Right ventricle myocardium superior (tissue), 1 donor: ENCODE measurements at places on chromosomes 5 and 9. TPM values are rescaled to one million over a fixed set of nuclear protein-coding genes. Genes with fewer than 3 reads are reported as not detected.

Gene PCSK5
- total RNA-seq: 3.4 TPM

Gene DEPDC1B
- total RNA-seq: 0.27 TPM

Gene C5orf15
- 34.8 TPM for total RNA-seq

Gene CNTFR
- total RNA-seq: 7.8 TPM

Gene BTNL8
- total RNA-seq: not detected

Gene PCDHA4
- total RNA-seq: not detected

Gene C5orf52
- not detected for total RNA-seq

Gene GALNT12
- 0.43 TPM for total RNA-seq

Gene CD274
- 9.0 TPM for total RNA-seq

Gene CEL
- 7.3 TPM for total RNA-seq
